Glomerular endothelial cell (primary cell): ENCODE measurements at places on chromosomes 3 and 15.

GRCh38 chr3:29754346-29754745, 473.5 kb downstream of the RBMS3 start:
- DNase-seq: no peak

DNA sequence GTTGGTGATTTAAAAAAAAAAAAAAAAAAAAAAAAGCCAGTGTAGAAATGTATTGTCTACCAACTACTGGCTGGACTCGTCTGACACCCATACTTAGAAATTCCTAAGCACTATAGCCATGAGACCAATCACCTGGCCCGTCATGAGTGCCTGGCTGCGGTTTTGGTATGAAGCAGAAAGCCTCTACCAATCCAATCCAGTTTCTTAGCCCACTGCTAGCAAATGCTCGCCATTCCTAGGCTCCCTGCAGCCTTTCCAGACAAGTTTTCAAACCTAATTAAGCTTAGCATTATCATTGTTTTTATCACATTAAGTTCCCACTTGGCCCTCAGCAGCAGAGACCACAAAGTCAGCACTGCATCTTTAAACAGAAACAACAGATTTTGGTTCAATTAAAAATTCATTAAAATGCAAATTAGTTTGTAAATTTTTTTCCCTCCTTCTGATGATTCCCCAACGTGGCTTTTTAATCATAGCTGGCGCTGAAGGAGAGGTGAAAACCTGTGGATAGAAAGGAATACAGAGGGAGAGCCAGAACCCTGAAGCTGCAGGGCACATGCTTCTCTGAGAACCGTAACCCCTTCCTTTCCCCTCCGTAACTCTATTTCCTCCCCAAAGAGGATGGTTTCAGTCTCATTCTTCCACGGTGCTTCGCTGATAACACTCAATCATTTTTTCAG, 32.2 kb upstream of the ST8SIA2 start:
- DNase-seq: no peak

- no peak for DNase-seq
These were observed 610 bp upstream of the SATB1 start for GRCh38 chr3:18425641-18426257.

- DNase-seq: no peak
These were observed 98.2 kb upstream of the NR2E3 start for GRCh38 chr15:71712182-71712581.

DNA sequence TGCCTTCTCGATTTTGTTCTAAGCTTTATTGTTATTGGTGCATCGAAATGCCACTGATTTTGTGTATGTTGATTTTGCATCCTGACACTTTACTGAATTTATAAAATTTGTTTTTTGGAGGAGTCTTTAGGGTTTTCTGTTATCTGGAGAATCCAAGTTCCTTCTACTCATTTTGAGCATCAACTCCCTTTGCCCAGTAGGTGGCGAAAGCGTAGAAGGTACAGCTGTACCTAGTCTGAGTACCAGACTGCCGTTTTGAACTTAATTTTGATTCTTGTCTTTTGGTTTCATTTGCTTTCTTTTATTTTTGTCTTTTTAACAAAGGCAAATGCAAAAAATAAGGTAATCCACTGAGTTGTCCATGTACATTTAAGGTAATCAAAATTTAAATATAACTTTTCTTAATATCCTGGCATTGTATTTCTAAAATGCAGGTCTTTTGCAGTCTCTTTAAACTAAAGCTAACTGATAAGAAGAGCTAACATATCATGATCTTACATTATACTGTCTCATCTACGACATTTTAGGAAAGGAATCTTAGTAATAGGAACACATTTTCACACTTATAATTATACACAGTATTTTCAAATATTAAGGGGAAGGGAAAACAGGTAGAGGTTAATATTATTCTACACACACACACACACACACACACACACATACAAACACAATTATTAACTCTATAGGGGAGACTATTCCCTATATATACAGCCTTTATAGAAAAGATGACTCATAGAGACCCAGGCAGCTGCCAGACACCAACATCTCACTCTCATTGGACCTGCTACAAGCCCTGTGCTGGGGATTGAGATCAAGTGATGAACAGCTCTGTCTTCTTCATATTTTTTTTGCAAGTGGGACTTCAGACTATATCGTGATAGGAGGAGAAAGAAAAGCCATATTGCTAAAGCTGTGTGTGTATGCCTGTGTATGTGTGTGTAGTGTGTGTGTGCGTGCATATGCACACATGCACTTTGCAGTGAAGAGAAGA, 71.8 kb downstream of the SYNPR start:
- DNase-seq: no peak

DNA sequence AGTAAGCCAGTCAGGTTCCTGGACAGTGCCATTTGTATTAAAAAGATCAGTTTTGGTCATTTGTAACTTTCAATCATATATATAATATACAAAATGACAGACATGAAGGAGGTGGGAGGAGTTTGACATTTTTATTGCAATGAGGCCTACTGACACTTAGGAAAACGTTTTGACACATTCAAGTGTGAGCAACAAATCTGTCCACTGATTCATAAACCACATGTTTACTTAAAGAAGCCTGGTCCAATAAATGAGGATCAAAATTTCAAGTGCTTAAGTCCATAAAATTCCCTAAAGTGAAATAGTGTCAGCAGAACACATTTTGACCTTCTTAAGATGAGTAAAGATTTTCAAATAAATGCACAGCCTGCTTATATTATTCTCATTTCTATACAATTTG, 137.3 kb downstream of the MECOM start:
- no peak for DNase-seq
